ENCODE measurements at places on chromosomes 6 and 20.

- no peak for DNase-seq
Observed at GRCh38 chr6:116059713-116060571, 749 bp downstream of the FRK start.

DNA sequence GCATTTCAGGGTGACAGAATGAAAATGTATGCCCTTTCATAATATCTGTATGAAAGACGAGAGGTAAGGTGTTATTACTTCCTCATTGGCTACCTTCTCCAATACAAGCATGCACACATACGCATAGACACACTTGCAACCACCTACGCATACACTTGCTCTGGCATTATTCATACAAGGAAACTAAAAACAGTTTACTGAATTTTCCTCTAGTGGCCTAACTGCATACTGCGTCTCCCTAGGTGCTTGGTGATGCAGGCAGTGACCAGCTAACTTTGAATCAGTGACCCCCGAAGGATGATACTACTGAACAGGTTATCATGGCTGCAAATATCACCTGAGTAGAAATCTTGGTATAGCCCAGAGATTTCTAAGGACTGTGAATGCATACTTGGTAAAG is 593.1 kb downstream of the PKHD1 start:
- DNase-seq = no peak

DNA sequence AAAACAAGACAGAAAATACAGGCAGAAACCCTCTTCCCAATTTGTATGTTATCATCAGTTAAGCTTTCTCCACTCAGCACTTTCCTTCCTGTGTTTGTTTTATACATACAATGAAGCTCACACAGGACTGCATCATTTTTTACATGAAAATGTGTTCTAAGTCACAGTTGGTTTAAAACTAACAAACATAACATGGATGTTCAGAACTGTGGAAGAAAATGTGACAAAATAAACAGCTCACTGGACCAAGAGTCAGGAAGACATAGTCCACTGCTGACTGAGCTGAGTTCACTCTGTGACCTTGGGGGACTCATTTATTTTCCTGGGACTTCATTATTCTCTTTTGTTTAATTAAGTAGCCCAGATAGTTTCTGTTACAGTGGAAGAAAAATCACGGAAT is 331.5 kb downstream of the SYNE1 start:
- DNase-seq = no peak

DNA sequence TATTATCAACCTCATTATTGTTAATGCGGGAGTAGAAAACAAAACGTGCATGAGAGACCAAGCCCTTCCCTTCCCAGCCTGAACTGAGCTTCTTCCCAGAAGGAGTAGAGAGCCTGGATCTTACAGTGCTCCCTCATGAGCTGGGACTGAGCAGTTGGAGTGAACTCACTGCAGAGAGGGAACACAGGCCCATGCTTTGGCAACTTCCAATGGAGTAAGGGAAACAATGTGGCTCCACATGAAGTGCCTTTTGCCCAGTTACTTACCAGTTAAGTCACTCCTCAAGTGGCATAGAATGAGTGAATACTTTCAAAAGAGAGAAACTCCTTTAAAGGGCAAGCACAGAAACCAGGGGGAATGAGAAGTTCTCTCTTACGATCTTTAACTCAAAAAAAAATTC is 12.4 kb downstream of the FHL5 start:
- no peak for DNase-seq

DNA sequence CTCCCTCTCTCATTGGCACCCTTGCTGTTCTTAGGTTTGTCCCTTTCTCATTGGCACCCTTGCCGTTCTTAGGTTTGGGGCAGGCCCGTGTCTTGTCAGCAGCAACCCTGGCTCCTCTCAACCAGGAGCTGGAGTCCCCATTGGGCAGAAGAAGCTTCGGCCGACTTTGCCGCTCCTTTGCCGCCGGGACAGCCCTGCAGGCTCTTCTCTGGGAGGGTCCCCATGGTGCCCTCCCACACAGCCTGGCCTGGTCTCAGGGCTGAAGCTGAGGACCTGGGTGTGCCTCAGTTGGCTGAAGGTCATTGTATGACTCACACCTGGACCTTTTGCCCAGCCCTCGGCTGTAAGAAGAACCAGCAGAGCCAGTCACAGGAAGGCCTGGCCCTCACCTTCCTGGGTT is 59.6 kb downstream of the PPP1R14C start:
- no peak for DNase-seq

DNA sequence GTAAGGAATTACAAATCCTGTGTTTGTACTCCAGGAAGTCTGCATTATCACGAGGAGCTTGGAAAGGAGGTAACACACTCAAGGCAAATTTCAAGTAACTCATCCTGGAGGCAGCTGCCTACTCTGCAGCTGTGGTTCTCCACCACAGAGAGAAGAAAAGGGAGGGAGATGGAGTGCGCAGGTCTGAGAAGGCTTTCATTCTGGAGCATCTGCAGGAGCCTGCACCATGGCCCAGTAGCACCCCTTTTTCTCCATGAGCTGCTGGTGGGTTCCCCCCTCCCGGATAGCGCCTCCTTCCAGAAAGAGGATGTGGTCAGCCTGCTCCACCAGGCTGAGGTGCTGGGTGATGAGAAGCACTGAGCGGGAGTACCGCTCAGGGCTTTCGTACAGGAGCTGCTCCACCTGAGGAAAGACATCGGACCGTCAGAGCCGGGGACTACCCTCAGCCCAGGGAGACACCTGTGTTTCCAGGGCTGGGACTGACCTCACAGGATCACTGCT is 1.6 kb upstream of the PSMB8 start:
- no peak for DNase-seq

DNA sequence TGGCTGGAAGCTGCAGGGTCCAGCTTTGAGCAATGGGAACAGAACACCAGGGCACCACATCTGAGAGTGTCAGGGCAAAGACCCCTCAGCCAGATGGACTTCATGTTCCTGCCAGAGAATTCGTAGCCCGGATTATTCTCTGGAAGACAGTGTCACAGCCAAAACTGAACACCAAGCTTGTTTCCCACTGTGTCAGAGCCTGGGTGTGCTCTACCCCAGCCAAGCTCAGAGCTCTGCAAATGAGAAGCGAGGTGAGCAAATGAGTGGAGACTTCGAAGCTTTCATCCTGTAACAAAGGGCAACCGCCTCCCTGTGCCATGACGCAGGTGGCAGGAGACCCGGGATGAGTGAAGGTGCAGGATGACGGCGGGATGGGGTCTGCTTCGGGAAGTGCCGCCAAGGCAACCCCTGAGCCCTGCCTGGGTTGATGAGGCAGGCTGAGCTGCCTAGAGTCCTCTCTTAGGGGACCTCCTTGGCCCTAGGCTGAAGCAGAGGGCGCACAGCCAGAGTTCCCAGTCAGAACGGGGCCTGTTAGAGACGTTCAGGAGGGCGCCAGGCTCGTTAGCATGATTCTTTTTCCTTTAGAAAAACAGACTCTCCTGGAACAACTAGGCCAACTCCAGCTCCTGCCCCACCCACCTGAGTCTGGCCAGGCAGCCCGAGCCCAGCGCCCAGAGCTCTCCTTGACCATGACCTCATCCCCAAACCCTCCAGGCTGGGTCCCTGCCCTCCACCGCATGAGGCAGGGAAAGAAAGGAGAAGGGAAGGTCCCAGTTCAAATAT is 187.7 kb downstream of the SOD2 start:
- DNase-seq = no peak

DNA sequence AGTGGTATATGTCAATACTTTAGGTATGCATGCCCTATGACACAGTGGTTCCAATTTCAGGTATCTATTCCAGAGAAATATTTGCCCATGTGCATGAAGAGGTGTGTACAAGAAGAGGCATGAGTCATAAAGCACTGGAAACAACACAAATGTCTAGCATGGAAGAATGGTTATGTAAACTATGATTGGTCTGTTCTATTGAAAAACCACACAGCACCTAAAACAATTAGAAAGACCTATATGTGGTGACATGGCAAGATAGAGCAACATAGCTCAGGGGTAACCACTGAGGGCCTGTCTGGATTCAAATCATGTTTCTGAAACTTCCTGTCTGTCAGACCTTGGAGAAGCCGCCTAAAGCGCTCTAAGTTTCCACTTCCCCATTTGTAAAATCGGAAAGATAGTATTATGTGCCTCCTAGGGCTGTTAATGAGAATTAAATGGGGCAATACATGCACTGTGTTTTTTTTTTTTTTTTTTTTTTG is 76.0 kb upstream of the SHLD1 start:
- DNase-seq = no peak

DNA sequence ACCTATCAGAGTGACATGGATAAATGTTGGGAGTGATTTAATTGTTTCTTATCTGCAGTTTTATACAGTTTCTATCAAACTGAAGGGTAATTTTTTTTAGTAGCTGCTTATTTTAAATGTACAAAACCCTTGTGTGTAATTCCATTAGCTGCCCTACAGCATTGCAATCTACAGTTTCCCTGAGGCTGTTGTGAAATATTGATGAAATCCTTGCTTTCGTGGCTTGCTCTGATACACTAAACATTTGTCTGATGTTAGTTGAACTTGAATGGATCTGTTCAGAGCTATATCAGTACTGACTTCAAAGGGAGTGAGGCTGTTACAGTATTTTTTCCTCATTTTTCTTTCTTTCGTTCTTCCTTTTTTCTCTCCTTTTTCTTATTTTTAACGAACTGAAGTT is 255.4 kb downstream of the TSHZ2 start:
- DNase-seq = no peak

- DNase-seq = peak; percentile 10
Observed at GRCh38 chr6:134047673-134048072, 4.8 kb downstream of the SLC2A12 start.

DNA sequence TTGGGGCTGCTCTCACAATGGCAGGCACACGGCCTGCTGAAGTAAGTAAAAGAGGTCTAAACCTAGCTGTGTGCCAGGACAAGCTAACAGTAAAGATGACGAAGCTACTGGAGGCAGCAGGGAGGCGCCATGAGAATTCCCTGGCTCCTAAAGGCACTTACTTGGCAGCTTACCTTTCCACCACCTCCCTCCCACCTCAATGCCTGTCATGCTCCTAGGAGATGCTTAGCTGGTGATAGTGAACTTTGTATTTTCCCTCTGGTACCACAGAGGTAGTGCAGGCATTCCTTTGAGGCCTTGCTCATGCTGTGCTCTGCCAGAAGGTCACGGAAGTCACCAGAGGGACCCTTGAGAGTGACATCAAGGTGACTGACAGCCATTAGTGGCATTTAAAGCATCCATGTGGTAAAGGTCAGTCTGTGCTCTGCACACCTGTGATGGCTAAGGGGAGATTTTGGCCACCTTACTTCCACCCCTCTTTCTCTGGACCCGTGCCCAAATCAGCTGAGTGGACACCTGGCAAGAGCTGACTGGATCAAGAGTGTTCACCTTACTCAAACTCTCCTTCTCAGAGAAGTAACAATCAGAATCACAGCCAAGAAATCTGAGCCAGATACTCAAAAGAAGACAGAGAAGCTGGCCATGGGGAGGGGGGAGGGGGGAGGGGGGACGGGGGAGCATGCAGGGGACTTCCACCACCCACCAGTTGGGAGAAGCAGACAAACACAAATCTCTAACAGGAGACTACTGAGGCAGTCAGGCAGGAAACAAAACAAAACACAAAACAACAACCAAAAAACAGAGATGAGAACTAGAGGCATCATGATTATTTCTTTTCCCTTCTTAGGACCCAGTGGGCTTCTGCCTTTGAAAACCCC is 2.9 kb downstream of the FKBP1A start:
- no peak for DNase-seq

DNA sequence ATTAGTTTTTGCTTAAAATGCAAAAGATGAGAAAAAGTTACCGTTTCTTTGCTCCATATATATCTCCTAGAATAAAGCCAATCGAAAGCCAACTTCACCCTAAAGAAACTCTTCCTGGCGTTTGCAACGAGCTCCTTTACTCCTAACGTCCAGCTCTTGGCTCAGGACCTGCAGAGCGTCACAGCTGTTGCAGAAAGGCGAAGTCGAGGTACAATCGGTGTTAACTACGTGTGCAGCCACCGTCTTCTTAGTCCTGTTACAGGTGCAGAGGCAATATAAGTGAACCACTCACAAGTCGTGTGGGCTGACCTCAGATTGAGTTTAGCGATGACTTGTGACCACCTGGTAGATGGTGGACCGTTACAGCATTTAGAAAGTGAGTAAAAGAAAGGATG is 113.1 kb downstream of the TRIM27 start:
- no peak for DNase-seq

GRCh38 chr6:6365242-6365641 is 44.8 kb upstream of the F13A1 start:
- DNase-seq = no peak

DNA sequence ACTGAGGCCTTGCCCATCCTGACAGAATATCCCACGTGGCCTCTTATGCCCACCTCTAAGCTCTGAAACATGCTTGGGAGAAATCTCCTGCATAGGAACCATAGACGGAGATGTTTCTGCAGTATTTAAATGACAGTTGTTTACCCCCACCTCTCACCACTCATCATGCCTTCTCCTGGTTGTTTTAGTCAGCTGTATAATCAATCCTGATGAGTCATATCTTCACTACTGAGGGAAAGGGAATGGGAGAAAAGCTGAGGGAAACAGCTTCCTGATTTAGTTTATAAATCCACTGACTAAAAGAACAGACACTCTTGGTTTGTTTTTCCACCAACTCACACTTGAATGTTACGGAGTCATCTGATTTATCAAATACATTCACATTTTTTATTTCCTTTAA is 113.2 kb upstream of the TENT5A start:
- no peak for DNase-seq

GRCh38 chr6:104625536-104625935 is 234.2 kb downstream of the HACE1 start:
- DNase-seq = no peak

- DNase-seq = no peak
Observed at GRCh38 chr6:121664158-121664557, 228.7 kb downstream of the GJA1 start.

DNA sequence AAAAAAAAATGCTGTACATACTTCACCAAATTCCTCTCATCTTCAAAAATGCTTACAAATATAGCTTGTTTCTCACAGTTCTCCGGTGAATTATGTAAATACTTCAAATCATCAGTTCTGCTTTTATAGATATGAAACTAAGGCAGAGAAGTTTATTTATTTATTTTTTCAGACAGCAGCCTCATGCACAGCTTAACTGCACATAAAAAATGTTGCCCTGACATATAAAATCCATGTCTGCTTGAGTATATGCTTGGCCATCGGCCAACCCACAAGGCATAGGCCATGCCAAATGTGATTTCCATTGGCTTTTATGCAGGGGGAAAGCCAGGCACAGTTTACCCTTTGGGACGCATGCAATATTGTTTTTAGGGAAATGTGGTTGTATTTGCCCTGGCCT is 57.3 kb upstream of the PHACTR2 start:
- no peak for DNase-seq

- no peak for DNase-seq
Observed at GRCh38 chr6:33173535-33174180, 18.6 kb downstream of the COL11A2 start.

DNA sequence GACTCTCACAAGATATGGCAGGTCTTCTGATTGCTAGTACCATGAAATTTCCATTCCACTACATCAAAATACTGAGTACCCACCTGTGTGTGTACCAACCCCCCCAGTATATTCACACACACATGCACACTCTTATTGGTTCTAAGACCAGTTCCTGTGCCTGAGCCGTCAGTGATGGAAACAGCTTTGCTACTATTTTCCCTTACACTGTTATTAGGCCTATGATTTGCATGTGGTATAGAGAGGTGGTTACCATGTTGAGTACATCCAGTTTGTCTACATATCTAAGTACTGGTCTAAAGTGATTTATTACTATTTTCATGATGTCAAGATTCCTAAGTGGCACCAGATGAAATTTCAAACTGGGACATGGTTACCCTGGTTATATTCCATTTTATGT is 459.9 kb downstream of the BCKDHB start:
- no peak for DNase-seq

- no peak for DNase-seq
Observed at GRCh38 chr6:116268589-116269293, 11.0 kb downstream of the TSPYL1 start.

- no peak for DNase-seq
Observed at GRCh38 chr6:63730311-63730710, 94.7 kb downstream of the PHF3 start.

Data from C1 segment of cervical spinal cord (tissue), 14 donors.